ENCODE measurements at places on chromosomes 1 and 21.

DNA sequence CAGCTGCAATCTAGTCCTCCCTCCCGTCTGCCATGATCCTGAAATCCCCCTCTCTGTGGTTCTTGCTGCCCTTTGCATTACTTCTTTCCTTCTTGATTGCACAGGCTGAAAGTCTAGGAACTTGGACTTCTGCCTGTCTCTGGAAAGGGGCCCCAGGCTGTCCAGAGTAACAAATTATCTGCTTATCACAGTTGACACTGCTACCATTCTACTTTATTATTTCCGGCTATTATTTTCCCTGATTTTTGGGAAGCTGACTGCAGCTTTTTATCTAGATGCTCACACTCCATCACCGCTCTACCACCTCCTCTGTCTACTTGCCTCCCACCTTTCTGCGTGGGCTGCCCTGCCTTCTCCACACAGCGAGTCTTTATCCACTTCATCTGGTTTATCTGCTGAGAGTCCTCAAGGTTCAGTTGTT lies 202.1 kb upstream of the PLXNA2 start:
- DNase-seq: no peak

- DNase-seq: no peak
Measured at GRCh38 chr21:32004291-32004690, 131.5 kb downstream of the HUNK start.

DNA sequence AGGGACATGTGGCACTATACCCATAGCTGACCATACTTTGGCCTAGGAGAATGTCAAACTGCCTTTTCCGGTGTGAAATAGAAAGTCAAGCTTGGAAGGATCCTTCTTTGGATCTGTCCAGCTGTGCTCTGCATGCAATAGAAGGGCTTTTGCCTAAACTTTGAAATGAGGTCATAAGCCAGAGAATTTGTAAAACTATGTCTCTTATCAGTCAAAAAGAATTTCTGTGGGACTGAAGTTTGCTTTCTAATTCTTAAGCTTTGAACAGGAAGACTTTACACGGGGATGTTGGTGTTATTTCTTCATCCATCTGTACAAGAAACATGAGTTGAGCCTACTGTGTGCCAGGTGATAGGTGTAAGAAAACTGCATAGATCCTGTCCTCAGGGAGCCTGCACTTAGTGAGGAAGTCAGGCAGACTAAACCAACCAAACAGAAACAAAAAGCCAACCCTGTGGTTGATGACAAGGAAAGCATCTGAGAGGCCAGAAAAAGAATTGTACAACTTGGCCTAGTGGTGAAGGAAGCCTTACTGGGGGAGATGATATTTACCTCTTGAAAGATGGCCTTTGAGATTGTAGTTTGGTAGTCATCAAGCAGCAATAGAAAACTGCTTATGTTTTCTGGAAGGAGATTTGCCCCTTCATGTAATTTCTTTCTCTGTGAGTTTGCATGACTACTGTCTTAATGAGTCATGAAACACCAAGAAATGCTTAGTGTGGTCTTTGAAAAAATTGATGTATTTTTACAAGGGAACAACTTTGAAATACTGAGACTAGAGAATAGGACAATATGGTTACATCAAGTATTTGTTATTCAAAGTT lies 24.8 kb downstream of the TGFB2 start:
- no peak for DNase-seq

DNA sequence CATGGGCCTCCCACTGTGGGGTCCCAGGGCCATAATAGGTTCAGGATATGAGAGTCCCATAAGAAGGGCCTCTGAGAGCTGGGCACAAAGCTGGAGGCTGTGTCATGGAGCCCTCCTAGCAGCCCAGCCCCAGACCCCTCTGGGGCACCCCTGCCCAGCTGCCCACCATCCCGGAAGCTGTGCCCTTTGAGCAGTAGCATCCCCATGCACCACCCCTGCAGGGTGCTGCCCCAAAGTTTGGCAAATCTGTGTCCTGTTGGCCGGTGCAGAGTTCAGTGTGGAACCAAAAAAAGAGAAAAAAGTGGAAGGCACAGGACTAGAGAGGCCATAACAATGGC lies 17.6 kb downstream of the TNNT2 start:
- no peak for DNase-seq

- no peak for DNase-seq
Measured at GRCh38 chr1:84781946-84782771, 91.9 kb upstream of the SSX2IP start.

DNA sequence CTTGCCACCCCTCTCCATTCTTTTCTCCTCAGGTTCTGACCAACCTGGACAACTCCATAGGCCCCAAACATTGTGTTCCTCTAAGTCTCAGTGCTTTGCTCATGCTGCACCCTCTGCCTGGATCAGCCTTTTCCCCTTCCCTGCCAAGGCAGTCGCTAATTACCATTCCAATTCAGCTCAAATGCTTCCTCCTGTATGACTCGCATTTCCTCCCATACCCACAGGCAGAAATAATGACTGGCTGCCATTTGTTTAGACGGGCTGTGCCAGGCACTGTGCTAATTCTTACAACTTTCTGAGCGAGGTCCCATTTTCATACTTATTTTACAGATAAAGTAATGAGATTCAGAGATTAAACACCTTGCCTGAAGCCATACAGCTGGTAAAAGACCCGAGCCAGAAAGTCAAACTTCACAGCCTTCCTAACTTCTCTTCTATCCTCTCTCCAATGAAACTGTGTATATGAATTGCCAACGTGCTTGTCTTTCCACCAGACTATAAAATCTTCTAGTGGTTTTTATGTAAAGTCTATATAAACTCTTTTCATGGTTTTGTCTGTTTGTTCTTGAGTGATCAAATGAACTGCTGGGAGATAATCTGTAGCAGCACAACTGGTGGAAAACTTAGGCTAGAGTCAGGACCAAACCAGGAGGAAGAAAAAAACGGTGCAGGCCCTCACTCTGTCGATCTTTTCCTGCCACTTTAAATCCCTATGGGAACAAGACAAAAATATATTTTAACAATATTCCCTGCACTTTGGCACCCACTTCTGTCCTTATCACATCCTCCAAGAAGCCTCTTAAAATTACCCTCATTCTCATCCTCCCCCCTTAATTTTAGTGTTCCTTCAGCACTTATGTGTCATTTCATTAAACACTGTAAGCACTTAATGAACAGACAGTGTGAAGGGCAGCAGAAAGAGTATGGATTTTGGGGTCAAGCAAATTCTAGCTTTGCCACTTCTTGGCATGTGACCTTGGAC lies 33.7 kb downstream of the RAB3B start:
- DNase-seq: no peak

- DNase-seq: no peak
Measured at GRCh38 chr1:100622037-100622436, 84.1 kb downstream of the GPR88 start.

GRCh38 chr1:56315293-56315942 lies 263.9 kb downstream of the PLPP3 start:
- no peak for DNase-seq

GRCh38 chr1:102852613-102853012 lies 255.7 kb downstream of the COL11A1 start:
- DNase-seq: no peak

DNA sequence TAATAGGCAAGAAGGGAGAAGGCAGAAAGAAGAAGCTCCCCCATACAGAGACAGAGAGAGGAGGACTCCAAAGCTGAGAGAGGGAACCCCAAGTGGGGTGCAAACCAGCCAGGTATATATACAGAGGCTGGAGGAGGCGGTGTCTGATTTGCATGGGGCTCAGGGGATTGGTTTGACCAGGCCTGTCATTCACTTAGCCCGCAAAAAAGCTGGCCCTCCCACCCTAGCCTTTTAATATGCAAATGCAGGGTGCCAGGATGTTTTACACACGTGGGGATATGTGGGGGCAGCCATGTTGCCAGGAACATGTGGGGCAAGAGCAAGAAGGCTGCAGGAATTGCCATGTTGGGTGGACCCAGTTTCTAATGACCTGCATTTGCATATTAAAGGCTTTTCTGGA lies 37.0 kb upstream of the TENT5B start:
- DNase-seq: no peak

- no peak for DNase-seq
Measured at GRCh38 chr1:18927654-18928272, 25.4 kb upstream of the ALDH4A1 start.

- DNase-seq: no peak
Measured at GRCh38 chr1:231340328-231341013, 2.4 kb downstream of the SPRTN start.

GRCh38 chr21:35764586-35764985 lies 295.7 kb downstream of the SETD4 start:
- no peak for DNase-seq

DNA sequence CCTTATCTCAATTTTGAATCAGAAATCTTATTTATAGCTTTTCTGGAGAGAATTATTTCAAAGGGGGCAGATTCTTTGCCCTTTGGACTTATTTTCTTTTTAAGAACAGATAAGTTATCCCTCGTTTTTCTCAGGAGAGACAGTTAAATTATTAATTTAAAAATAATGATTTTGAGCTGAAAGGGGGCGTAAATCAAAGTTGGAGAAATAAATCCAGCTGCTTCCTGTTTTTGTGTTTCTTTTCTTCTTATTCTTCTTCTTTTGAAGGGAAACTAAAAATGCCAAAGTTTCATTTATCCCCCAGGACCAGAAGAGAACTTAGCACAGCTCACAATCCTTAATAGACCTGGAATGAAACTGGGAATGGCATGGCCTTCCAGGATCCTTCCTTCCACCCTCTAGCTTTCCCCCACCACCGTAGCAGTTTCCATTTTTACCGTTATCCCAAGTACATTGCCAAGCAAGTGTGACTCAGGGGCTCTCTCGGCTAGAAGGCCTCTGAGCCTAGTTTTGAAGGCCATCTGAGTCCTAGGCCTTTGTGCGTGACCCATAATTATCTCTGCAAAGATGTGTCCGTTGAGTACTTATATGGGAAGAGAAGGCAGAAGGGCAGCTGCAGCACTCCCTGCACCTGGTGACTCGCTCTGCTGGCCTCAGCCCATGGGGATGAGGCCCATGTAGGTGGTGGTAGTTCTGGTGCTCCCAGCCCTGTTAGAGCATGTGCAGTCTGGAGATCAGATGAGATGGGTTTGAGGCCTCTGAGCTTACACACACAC lies 181.7 kb downstream of the ROR1 start:
- DNase-seq: no peak

GRCh38 chr1:159835862-159836525 lies 9.3 kb downstream of the SLAMF8 start:
- no peak for DNase-seq

DNA sequence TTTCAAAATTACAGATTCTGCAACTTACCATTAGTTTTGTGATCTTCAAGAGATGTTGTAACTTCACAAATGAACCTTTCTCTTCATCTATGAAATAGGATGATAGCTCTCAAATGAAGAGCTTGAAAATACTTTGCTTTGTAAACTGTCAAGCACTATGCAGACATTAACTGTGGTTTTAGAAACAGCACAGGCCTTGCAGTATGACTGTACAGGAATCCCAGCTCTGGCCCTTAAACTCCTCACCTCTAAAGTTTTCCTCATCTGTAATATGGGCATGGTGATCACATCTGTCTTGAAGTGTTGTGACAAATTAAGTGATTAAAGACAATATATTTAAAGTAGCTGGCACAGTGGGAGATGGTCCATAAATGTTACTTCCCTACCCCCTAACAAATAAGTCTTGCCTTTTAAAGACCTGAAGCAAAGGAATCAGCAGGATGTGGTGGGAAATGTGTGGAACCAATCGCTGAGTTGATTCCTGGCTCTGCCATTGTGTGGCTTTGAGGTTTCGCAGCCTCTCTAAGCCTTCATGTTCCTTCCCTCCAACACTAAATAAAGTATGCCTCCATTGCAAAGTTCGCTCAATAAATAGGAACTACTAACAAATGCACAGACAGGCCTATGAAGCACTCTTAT lies 5.5 kb upstream of the PTP4A2 start:
- DNase-seq: no peak

- no peak for DNase-seq
Measured at GRCh38 chr1:30807318-30808066, 49.9 kb upstream of the LAPTM5 start.

- DNase-seq: no peak
Measured at GRCh38 chr1:35691080-35691479, 27.6 kb downstream of the C1orf216 start.

- no peak for DNase-seq
Measured at GRCh38 chr1:160577671-160578070, 1.6 kb downstream of the CD84 start.

DNA sequence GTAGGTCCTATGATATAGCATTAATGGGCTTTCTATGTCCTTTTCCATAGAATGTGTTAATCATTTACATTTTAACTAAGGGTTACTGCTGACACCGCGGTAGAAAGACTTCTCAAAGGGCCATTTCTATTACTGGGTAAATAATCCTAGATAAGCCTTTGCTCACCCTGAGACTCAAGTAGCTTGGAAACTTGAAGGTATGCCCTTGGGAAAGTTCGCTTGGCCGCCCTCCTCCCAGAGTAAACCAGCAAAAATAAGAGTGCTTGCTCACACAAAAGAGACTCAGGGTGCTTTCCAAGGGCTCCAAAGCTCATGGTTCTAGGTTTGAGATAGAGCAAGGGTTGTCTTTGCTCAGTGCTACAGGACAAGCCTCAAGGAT lies 85.8 kb upstream of the TMPRSS2 start:
- no peak for DNase-seq

DNA sequence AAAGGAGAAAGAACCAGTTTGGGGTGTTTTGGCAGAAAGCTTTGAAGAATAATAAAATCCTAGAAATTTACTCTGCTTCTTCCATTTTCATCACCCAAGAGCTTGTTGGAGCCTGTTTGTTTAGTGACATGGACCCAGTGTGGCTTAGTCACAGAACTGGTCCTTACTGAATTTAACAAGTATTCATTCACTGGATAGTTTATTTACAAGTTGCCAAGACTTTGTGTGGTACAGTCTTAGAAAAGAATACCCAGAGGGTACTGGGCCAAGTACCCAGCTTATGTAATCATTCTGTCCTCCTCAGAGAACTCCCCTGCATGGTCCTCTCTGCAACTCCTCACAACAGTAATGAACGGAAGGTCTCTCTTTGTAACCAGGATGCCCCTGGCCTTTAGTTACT lies 16.4 kb downstream of the RAB4A start:
- DNase-seq: no peak

DNA sequence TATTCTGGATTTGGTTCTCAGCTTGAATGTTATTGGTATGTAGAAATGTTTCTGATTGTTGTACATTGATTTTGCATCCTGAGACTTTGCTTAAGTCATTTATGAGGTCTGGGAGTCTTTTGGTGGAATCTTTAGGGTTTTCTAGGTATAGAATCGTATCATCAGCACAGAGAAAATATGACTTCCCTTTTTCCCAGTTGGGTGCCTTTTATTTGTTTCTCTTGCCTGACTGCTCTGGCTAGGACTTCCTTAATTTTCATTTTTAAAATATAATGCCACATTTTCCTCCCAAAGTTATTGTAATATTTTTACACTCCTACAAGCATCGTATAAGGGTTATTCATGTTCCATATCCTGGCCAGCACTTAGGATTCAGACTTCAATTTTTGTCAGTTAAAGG lies 111.1 kb downstream of the FNBP1L start:
- no peak for DNase-seq

GRCh38 chr1:18803851-18804250 lies 55.6 kb downstream of the TAS1R2 start:
- no peak for DNase-seq

Measured in vagina (tissue), 2 donors.